Ammon's horn (tissue), 1 donor: ENCODE measurements at places on chromosomes 12 and 14.

DNA sequence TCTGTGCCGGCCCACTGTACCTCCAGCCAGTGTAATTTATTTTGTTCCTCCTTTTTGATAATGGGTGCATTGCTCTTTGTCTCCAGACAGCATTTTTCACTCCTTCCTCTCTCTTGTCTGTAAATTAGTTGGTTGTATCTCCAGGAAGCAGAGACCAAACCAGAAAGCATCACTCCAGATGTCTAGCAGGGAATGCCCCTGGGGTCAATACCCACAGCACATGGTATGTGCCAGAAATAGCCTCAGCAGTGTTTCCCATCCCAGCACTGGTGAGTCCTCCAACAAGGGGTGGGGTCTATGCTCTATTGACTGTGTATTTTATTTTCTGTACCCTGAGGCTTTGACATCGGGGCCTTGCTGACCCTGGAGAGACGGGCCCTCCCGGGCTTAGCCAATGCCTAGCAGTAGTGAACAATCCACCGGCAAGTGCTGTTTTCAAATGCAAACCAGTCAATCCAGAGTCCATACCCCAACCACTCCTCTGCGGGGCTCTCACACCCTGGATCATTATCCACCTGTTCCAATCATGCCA lies 50.2 kb upstream of the FZD10 start:
- DNase-seq = no peak

- peak; percentile 1 for DNase-seq
Observed at GRCh38 chr12:57717131-57717530, 21.4 kb downstream of the AGAP2 start.

GRCh38 chr14:64965356-64966000 lies 6.7 kb downstream of the RAB15 start:
- no peak for DNase-seq

DNA sequence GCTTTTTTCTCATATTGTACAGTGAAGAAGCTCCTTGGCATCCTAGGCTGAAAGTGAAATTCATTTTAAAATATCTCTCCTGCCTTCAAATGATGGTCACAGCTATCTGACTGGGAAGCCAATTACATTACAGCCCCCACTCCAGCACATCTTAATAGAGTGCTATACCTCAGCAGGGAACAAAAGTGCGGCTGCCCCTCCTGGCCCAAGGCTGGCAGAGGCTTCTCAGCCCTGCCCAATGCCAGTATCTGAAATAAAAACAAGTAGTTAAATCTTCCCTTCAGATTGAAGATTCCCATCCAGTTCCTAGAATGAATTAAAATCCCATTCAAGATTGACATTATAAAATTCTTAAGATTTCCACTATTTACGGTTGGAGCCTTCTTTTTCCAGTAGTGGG lies 54.9 kb upstream of the GNG2 start:
- no peak for DNase-seq

- no peak for DNase-seq
Observed at GRCh38 chr12:88339254-88339949, 197.3 kb downstream of the TMTC3 start.

DNA sequence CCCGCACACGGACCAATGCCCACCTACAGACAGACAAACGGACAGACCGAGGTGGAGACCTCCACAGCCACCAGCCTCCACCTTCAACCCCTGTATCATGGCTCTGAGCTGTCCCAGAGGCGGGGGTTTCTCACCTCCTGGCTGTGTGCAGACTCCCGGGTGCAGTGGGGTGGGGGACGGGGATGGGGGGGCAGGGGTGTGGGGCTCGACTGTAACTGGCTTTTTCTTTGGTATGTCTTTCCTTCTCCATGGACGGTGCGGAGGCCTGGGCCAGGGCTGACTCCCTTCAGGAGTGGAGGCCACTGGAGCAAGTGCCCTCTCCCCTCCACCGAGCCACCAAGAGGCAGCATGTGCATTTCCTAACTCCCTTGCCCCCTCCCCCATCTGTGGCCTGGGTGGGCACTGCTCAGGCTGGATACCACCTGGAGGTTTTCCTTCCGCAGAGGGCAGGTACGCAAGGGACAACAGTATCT lies 122.6 kb downstream of the ESRRB start:
- DNase-seq = no peak

- no peak for DNase-seq
Observed at GRCh38 chr14:100107236-100107635, 42.0 kb downstream of the EVL start.

- no peak for DNase-seq
Observed at GRCh38 chr12:127781336-127781735, 485.6 kb upstream of the TMEM132C start.

DNA sequence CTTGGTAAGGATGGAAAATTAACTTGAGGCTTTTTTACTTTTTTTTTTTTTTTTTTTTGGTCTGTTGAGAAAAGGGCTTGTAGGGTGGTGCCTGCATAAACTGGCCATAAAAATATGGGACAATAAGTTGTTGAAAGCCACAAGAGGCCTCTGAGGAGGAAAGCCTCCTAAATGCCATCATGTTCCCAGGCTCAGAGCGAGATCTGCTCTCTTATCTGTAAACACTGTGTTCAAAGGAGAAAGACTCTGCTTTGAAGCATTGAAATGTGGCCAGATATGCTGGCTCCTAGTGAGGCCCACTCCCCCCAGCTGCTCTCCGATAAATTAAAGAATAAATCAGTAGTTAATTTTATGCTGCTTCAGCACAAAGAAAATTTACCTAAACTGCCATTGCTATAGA lies 504.9 kb downstream of the DIO2 start:
- no peak for DNase-seq

- DNase-seq = no peak
Observed at GRCh38 chr12:12718853-12719252, 1.7 kb downstream of the CDKN1B start.

DNA sequence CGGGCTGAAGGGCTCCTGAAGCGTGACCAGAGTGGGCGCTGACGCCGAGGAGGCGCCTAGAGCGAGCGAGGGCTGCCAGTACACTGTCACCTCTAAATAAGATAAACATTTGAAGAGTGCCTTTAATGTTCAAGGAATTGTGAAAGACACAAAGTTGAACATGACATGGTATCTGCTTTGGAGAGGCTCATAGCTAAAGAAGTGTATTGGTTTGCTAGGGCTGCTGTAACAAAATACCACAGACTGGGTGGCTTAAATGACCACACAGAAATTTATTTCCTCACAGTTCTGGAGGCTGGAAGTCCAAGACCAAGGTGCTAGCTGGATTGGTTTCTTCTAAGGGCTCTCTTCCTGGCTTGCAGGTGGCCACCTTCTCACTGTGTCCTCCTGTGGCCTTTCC lies 33.7 kb upstream of the NUBPL start:
- no peak for DNase-seq

GRCh38 chr12:33609910-33610309 lies 170.3 kb upstream of the SYT10 start:
- DNase-seq = no peak

DNA sequence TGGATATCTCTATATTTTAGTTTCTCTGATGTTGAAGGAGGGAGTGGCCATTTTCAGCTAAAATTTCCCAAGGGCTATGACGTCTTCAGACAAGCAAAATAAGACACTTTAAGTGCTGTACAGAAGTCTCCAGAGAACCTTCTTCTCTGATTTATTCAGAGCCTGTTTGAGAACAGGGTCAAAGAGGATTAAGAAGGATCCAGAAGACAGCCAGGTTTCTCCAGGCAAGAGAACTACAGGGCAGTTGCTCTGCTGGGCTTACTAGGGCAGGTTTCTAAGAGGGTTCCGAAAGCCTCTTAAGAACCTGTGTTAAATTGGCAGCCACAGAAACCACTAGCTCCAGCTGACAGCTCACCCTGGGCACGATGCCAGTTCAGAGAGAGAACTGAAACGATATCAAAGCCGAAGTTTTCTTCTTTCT lies 1.2 kb downstream of the MGP start:
- peak; percentile 86 for DNase-seq

DNA sequence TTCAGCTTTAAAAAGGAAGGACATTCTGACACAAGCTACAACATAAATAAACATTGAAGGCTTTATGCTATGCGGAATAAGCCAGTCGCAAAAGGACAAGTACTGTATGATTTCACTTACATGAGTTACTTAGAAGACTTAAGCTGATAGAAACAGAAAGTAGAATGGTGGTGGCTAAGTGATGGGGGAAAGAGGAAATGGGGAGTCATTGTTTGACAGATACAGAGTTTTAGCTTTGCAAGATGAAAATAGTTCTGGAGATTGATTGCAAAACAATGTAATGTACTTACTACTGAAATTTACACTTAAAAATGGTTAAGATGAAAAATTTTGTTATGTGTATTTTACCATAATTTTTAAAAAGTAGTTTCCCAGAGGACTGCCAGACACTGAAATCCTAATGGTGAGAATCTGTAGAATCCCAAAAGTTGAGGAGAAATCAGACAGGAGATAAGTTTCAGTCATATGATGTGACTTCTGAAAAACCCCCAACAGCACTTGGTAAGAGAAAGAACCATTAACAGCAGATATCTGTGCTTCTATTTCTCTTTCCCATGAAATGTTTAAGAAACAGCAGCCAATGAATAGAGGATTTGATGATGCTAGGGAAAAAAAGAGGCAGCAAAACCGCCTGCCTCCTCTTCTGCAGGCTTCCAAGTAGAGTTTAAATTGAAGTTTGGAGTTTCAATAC lies 16.6 kb upstream of the CLEC2A start:
- DNase-seq = peak; percentile 30

- no peak for DNase-seq
Observed at GRCh38 chr14:23286902-23287479, 1.1 kb upstream of the HOMEZ start.

GRCh38 chr12:80154261-80154660 lies 54.9 kb downstream of the OTOGL start:
- no peak for DNase-seq

DNA sequence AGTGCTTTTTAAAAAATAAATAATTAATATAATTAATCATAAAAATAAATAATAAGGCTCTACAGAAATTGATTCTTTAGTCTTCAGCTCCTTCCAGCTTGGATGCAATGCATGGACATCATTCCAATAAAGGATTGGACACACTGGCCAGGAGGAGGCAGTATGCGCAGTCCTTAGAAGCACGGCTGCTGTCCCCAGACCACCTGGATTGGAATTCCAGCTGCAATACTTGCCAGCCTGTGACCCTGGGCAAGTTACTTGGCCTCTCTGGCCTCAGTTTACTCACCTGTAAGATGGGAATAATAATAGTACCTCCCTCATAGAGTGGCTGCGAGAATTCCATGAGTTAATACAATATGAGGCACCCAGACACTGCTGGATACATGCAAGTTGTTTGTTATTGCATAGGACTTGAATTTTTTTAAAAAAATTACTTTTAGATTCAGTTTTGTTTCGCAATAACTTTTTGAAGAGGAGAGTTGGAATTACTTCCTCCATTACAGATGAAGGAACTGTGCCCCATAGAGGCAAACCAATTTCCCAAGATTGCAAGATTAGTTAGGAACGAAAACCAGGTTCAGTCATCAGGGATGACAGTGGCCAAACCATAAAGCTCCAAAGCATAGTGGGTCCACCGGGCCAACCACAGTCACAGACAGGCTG lies 12.2 kb downstream of the RPH3A start:
- DNase-seq = no peak

GRCh38 chr12:9796346-9796745 lies 30.9 kb upstream of the KLRF1 start:
- DNase-seq = no peak

DNA sequence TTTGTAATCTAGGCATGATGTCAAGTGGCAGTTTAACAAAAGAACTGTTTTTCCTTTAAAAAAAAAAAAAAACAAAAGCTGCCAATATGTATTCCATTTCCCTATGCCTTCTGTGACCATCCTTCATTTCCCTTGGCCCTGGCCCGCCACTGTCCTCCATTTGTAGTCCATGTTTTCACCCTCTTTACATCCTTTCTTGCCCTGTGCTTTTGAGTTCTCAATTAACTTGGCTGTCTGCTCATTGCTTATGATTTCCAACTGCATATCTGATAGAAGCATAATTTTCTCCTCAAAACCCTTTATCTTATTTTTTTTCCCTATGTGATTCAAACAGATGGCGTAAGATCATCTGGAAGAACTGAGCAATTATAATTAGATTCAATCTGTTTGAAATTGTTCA lies 297.5 kb downstream of the NAV3 start:
- DNase-seq = no peak

DNA sequence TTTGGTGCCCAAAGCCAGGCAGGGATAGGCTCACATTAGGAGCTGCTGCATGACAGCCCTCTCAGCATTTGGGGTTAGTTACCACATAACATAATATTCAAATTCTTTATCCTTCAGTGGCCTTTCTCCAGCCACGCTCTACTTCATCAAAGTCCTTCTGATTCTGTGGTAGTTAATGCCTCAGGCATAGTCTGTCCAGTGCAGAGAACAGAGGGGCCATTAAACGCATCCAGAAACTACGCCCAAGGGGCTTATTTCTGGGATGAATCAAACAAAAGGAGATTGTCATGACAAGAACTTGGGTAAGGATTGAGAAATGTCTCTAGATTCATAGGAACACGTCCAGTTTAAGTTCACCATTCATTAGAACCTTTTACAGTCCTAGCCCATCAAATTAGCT lies 183.4 kb upstream of the PLXNC1 start:
- no peak for DNase-seq

GRCh38 chr12:5430641-5431603 lies 986 bp upstream of the NTF3 start:
- DNase-seq = no peak

GRCh38 chr14:94009767-94010166 lies 12.7 kb downstream of the CCDC197 start:
- DNase-seq = no peak

DNA sequence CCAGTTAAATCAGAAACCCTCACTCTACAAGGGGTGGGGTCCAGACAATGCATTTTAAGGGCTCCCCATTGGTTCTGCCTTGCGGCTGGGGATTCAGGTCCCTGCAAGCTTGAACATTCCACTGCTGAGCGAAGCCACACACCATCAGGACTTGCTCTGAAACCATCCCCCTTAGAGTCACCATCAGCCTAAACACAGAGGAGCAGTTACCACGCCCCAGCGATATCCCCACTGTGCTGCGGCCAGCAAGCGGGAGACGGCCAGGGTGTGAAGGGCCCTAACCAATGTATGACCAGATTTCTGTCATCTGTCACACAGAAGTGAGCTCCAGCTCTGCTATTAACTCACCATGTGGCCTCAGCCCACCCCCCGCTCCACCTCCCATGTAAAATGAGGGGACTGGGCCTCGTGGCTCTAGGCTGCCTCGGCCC lies 29.7 kb downstream of the CCDC88C start:
- DNase-seq = no peak

GRCh38 chr12:75294797-75295196 lies 35.3 kb downstream of the CAPS2 start:
- no peak for DNase-seq

- no peak for DNase-seq
Observed at GRCh38 chr12:72035625-72036024, 97.0 kb downstream of the TPH2 start.

- no peak for DNase-seq
Observed at GRCh38 chr12:117011988-117012805, 87.0 kb downstream of the TESC start.

DNA sequence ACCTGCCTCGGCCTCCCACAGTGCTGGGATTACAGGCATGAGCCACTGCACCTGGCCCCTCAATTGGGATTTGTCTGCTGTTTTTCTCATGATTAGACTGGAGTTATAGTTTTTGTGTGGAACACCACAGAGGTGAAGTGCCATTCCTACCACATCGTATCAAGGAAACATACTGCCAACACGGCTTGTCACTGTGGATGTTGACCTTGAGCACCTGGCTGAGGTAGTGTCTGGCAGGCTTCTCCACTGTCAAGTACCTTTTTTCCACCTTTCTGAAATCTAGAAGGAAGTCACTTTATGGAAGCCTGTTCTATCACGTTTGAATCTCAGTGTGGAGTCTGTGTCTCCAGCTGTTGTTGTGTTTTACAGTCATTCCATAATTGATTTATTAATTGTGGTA lies 21.4 kb upstream of the SEL1L start:
- DNase-seq = no peak
